ENCODE measurements at places on chromosomes 3 and 15.
A peak's percentile ranks its signal among the peaks of the same experiment; 100 is the strongest.

- no peak for DNase-seq
Observed at GRCh38 chr15:75770131-75770530, 57.5 kb upstream of the CSPG4 start.

GRCh38 chr3:179558742-179559364 lies 3.9 kb upstream of the ACTL6A start:
- peak; percentile 73 for DNase-seq

DNA sequence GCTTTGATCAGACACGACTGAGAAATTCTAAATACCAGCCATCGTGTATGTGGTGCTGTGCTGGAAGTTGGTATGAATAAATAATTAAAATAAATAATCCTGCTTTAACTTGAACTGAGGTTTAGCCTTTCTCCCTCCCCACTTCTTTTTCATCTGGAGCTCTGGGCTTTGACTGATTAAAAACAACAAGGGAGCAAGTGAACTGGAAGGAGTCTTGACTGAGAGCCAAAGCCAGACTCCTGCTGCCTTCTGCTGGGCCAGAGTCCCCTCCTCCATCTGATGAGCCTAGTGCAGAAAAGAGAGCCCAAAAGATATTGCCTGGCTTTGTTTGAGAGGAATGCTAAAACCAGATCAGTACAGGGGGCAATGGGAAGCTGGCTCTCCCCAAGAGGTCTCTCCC lies 96.0 kb downstream of the CCNL1 start:
- peak; percentile 70 for DNase-seq

- DNase-seq: no peak
Observed at GRCh38 chr3:88291486-88291885, 141.7 kb downstream of the C3orf38 start.

DNA sequence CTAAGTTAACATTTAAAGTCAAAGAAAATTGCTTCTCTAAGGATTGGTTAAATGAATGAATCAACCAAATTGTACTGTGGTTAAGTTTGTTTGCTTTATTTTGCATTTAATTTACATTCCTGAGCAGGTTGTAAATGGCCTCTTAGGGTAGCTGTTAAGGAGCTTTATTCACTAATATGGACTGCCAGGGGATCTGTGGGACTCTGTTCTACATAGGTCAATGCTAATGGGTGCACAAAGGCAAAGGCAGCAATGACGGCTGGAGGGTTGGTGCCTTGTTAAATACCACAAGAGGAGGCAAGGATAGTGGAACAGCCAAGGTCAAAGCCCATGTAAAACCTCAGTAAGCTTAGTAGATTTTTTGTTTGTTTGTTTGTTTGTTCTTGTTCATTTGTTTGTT lies 89.3 kb upstream of the P2RY1 start:
- no peak for DNase-seq

All from COR-L47 (cell line).